ENCODE measurements at places on chromosomes 2 and 18.

GRCh38 chr18:48721312-48721711 lies 182.5 kb downstream of the CTIF start:
- DNase-seq = no peak

DNA sequence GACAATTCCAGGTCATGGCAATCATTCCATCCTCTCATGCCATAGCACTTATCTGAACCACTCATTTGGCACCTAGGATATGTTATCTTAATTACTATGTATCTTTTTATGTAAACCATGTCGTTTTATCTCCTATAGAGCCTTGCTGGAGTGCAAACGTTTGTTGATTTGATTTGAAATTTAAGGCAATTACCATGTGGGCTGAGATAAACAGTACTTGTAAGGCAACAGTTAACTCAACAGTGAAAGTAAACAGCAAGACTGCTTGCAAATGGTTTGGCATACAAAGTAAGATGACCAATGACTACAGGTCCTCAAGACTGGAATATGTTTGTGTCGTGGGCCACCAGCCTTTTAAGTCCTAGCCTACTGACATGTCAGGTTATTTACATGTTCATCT lies 133.7 kb upstream of the ZFP36L2 start:
- DNase-seq = peak; percentile 76

GRCh38 chr2:94980406-94980805 lies 45.1 kb upstream of the MAL start:
- DNase-seq = no peak

DNA sequence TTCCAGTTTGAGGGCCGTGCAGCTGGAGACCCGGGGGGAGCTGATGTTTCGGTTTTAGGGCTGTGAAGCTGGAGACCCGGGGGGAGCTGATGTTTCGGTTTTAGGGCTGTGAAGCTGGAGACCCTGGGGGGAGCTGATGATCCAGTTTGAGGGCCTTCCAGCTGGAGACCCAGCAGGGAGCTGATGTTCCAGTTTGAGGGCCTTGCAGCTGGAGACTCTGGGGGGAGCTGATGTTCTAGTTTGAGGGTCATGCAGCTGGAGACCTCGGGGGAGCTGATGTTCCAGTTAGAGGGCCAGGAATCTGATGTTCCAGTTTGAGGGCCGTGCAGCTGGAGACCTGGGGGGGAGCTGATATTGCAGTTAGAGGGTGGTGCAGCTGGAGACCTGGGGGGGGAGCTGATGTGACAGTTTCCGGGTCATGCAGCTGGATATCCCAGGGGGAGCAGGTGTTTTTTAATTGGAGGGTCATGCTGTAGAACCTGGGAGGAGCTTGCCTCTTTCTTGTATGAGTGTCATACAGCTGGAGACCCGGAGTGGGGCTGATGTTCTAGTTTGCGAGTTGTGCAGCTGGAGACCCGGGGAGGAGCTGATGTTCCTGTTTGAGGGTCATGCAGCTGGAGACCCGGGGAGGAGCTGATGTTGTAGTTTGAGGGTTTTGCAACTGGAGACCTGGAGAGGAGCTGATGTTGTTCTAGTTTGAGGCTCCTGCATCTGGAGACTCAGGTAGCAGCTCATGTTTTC lies 153.2 kb downstream of the RTP5 start:
- no peak for DNase-seq

DNA sequence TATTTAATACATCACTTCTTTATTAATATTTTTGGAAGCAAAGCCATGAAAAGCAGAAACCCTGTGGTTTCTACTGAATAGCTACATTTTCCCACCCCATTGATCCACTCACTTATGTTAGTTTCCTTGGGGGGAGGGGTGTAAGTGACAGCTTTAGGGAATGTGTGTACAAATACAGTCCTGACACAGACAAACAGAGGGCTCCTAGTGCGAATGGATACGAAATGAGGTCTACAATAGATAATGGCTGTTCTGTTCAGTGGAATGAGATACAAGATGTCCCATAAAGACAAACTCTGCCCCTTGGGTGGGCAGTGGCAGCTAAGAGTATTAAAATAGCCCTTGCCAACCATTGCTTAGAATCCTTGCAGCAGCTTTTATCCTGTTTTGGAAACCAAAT lies 312.9 kb downstream of the NCKAP5 start:
- no peak for DNase-seq

DNA sequence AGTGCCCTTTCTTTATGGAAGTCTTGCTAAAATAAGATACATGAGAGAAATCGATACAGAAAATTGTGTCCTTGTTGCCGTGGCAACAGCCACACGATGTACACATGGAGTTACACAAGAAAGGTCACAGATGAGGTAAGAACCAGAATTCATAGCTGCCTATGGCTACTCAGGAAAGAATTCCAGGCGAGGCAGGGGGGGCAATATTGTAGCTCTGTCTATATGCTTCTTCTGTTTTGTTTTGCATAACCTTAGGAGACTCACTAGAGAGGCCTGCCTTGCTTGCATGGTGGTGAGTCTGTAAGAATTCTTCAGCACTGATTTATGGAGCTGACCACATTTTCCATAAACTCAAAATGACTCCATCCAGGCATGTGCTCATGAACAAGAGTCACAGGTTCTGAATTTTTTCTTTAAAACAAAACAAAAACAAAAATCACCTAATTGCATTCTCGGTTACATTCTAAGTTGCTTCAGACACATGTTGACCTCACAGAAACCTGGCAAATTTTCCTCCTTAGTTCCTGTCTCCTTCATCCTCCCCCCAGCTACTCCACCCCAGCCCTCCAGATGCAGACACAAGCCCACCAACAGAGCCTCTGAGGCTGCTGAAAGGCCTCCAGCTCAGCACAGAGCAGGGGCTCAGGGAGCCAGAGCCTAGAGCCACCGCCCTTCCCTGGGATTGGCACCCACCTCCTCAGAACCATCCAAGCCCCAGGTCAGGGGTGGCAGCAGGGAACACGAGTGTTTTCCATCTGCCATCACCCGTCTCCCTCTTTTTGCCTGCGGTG lies 183.5 kb downstream of the ANTXR1 start:
- no peak for DNase-seq

GRCh38 chr2:6863792-6864191 lies 1.9 kb downstream of the CMPK2 start:
- no peak for DNase-seq

- DNase-seq = no peak
Measured at GRCh38 chr2:27736031-27736889, 35.3 kb upstream of the MRPL33 start.

GRCh38 chr18:10061566-10062140 lies 147.8 kb downstream of the VAPA start:
- DNase-seq = no peak

DNA sequence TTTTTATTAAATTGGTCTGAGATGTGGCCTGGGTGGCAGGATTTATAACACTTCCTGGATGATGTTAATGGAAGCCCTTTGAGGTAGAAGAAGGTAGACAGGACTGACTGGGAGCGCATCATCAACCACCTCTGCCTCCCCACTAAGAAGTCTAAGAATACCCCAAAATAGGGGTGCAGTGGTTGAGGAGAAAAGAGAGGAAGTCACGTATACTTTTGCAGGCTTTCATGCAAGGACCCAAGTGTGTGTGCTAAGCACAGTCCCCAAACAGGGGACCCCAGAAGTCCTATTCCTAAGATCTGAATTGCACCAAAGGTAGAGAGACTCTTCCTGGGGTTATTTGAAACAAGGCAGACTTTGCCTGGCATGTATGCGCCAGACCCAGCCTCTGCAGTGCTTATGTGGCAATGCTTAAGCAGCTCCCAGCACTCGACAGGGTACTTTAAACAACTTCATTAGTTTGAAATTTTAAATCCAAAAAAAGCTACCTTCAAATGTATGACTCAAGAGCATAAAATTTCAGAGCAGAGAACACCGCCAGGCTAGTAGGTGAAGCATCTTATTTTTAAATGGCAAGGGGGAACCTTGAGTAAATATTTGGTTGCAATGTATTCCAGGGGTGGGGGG lies 35.3 kb downstream of the BCL2 start:
- no peak for DNase-seq

GRCh38 chr18:79950515-79951341 lies 725 bp downstream of the SLC66A2 start:
- no peak for DNase-seq

GRCh38 chr2:159891267-159891588 lies 93.2 kb upstream of the CD302 start:
- DNase-seq = no peak

GRCh38 chr2:172821370-172822338 lies 86.0 kb downstream of the RAPGEF4 start:
- no peak for DNase-seq

DNA sequence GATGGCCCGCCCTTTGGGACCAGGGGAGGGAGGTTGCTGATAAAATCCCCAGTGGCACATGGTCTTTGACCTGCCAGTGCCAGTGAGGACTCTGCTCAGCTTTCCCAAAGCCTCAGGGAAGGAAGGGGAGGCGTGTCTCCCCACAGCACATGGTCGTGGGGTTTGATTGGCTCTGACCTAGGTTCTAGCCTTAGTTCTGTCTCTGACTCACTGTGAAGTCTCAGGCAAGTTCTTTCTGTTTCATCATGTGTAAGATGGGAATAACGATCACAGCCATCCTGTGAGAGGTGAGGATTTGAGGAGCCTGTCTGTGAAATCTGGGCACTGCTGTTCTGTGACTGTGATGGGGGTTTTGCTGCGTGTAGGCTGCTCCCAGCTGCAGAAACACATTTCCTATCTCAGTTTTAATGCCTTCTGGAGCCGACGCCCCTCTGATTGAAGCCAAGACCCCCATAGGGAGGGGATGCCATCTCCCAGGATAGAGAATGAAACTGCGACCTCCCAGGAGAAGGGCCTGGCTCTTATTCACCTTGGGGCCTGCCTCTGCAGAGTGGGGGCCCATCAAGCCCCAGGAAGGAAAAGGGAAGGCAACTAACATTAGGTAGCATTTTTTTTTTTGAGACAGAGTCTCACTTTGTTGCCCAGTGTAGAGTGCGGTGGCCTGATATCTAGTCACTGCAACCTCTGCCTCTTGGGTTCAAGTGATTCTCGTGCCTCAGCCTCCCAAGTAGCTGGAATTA lies 84.0 kb downstream of the DDX1 start:
- DNase-seq = no peak

GRCh38 chr18:61136711-61137251 lies 196.4 kb upstream of the CDH20 start:
- no peak for DNase-seq

- peak; percentile 22 for DNase-seq
Measured at GRCh38 chr2:233443511-233444183, 89.4 kb downstream of the DGKD start.

DNA sequence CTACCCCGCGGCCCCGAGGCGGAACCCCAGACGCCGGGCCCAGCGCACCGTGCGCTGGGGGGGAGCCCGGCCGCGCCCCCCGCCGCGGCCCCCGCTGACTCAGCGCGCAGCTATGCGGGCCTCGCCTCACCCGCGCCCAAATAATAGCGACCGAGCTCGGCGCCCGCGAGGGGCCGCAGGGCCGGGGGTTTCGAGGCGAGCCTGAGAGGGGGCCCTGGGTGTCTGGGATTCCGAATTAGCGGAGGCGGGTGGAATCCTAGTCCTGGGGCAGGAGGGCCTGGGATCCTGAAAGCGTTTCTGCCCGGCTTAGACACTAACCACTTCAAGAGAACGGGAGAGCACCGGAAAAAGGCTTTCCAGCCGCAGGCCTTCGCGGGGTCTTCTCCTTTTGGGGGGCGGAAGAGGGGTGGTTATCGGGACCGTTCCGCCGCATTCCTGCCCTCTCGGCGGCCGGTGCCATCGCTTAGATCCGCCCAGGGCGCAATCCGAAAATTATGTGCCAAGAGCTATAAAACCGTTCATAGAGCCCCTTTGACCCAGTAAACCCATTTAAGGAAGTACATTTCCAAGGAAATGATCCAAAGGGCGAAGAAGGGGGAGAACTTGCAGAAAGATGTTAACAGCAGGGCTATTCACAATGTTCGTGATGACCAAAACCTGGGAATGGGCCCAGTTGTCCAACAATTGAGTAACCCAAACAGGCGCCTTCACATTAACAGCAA lies 681 bp upstream of the ROCK2 start:
- DNase-seq = no peak

DNA sequence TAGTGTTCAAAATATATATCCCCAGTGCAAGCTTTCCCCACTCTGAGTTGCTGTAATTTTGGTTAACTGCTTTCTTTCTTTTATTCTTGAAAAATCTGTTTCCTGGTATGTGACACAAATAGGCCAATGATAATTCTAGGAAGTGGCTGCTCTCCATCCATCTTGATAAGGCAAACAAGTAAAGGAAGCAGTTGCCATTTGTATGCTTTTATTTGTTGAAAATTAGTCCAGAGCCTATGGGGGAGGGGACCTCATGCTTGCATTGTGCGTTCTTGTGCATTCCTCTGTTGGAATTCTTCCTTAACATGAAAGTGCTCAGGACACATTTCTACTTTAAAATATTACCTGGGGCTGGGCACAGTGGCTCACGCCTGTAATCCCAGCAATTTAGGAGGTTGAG lies 111.2 kb upstream of the FSHR start:
- DNase-seq = no peak

- DNase-seq = no peak
Measured at GRCh38 chr18:5066380-5066977, 130.6 kb downstream of the AKAIN1 start.

DNA sequence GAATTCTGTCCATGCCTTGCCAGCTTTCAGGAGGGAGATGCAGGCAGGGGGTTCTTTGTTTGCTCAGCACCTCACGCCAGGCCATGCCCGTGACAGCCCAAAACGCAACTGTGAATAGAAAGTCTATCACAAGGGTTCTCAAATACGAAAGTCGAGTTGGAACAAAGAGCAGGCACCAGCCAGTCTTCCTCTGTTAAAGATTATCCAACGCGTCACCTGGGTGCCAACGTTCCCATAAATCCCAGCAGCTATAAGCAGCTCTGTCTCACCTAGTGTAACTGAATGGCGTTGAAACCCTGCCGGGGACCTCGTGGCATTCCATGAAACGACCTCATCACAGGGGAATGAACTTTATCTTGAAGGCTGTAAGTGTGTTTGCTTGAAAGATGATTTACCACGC lies 84.8 kb upstream of the GATA6 start:
- no peak for DNase-seq

DNA sequence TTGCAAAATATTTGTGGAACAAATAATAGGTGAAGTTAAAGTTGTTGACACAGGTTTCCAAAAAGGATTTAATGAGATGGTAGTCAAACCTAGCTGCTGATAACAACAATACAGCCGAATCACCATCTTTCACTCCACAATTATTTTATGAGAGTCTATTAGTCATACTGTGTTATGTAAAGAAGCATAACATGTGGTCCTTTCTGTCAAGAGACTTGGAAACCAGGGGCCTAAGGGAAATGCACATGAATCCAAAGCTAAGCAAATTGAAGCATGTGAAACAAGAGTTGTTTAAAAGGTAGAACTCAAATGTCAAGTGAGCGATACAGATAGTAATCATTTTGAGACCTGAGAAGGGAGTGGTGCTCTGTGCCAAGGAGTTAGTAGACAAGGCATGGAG lies 16.0 kb downstream of the CD28 start:
- peak; percentile 68 for DNase-seq

DNA sequence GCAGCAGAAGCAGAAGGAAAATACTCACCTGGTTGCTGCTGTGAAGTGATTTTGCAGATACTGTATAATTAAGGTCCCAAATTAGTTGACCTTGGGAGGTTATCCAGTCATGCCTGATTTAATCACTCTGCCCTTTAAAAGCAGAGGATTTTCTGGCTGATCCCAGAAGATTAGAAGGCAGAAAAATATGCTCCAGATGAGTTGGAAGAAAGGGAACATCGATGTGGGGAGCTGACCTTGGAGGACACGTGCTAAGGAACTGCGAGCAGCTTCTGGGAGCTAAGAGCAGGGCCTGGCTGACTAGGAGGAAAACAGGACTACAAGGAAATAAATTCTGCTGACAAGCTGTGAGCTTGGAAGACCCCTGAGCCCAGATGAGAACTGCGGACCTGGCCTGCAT lies 13.3 kb upstream of the DYM start:
- DNase-seq = no peak

Data from NCI-H748 treated with DMSO at 0.1 percent for 48 hours (cell line).